ENCODE measurements at places on chromosomes 3 and 15.

- no peak for DNase-seq
Observed at GRCh38 chr3:118966700-118967099, 67.9 kb downstream of the IGSF11 start.

DNA sequence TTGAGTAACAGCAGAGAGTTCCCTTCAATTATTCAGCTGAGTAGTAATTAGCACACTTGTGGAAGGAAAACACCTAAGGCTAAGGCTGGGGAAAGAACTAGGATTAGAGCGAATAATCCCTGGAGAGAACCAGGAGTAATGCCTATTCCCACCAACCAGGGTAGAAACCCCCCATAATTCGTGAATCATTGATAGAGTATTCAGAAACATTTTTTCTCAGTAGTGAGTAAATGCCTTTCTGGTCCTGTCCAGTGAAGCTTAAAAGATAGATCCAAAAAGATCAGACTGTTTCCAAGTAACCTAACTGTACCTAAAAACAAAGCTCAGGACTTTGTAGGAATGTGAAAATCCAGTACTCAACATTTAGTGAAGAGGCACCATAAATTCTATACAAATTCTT lies 71.2 kb downstream of the DGKG start:
- DNase-seq: no peak

- DNase-seq: no peak
Observed at GRCh38 chr3:123226549-123226948, 24.8 kb downstream of the SEC22A start.

GRCh38 chr3:42024591-42025351 lies 62.9 kb upstream of the ULK4 start:
- peak; percentile 57 for DNase-seq

DNA sequence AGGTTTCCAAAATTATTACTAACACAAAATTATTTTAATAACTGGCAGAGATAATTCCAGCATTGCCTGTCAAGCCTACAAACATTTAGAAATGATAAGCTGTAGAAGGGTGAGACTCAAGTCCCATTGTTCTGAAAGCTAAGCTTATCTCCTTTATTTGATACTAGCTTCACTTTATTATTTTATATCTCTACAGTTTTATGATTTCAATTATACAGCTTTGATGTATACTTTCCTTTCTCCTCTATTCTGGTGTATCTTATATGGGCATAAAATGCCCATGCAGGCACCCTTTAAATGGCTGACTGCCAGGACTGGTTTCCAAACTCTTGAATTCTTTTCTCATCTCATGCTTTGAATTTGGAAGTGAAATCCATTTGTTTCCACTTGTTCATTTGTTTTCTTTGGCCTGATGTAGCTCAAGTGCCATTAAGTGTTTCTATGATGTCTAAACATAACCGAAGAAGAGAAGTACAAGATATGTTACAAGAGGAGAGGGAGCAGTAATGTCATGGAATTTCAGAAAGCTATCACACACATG lies 372.1 kb upstream of the ARHGEF26 start:
- no peak for DNase-seq

GRCh38 chr3:76264496-76264895 lies 479.1 kb upstream of the ZNF717 start:
- DNase-seq: no peak

DNA sequence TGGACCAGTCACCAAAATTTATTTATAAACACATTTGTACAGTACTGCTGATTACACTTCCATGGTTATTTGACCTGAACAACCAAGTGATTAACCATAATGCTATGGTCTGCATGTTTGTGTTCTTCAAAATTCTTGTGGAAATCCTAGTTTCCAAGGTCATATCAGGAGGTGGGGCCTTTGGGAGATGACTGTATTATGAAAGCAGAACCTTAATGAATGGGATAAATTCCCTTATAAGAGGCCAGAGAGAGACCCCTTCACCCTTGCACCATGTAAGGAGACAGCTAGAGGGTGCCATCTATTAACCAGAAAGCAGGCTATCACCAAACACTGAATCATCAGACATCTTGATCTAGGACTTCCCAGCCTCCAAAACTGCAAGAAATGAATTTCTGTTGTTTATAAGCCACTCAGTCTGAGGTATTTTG lies 1.9 kb downstream of the SCAPER start:
- no peak for DNase-seq

DNA sequence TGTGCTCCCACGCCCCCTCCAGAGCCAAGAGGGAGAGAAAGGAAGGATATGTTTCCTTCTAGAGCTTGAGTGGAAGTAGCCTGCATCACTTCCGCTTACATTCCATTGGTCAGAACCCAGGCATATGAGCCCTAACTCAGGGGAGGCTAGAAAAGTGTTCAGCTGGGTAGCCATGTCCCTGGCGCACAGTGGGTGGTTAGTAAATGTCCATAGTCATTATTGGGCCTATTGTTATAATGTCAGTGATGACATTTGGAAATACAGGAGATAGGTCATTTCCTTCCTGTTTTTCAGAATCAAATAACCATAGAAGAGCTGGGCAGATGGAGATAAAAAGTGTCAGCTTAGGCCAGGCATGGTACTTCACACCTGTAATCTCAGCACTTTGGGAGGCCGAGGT lies 27.3 kb downstream of the CD276 start:
- no peak for DNase-seq

- no peak for DNase-seq
Observed at GRCh38 chr15:62164396-62165103, 535 bp downstream of the C2CD4B start.

DNA sequence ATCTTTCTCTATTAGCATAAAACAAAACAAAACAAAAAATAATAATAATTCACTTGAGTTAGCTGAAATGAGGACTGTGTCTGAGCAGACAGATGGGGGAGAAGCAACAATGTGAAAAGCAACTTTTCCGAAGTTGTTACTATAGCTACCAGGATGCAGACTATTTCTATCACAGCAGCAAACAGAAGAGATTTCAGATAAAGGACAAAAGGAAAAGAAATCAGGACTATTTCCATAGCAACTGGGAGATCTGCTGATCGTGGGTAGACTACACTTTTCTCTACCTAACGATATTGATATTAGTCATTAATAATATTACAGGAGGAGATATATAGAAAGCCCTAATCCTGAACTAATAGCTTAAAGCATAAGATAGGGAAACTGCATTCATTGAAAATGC lies 321.7 kb downstream of the GABRG3 start:
- DNase-seq: no peak

GRCh38 chr3:67678665-67679064 lies 24.3 kb upstream of the SUCLG2 start:
- DNase-seq: no peak

GRCh38 chr3:41419809-41420208 lies 220.5 kb downstream of the CTNNB1 start:
- DNase-seq: no peak

- no peak for DNase-seq
Observed at GRCh38 chr3:148319161-148319915, 378.4 kb upstream of the AGTR1 start.

DNA sequence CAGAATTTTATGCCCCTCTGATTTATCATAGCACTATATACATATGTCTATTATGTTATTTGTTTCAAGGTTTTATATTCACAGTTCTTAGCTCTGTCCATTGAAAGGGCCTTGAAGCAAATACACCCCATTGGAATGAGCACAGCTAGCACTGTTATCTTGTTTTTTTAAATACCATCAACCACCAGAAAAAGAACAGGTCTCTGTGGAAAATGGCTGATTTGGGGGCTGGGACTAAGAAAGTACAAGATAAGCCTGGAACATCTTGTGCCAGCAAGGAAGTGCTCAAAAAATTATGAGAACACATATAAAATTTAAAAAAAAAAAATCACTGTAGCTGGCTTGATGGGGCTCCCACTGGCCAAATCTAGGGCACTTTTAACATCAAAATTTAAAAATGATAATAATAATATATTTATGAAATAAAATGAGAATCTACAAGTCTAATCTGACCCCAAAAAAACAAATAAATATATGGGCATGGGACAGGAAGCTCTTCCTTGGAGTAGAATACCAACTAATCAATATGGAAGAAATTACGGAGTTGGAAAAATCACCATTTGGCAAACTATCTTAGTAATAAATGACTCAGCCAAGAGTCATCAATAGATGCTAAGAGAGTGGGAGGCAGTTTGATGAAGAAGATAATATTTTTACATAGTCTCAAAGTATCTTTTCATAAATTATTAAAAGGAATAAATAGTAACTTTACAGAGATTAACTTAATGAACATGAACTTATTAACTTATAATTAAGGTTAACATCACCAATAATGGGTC lies 20.5 kb downstream of the IFT80 start:
- no peak for DNase-seq

DNA sequence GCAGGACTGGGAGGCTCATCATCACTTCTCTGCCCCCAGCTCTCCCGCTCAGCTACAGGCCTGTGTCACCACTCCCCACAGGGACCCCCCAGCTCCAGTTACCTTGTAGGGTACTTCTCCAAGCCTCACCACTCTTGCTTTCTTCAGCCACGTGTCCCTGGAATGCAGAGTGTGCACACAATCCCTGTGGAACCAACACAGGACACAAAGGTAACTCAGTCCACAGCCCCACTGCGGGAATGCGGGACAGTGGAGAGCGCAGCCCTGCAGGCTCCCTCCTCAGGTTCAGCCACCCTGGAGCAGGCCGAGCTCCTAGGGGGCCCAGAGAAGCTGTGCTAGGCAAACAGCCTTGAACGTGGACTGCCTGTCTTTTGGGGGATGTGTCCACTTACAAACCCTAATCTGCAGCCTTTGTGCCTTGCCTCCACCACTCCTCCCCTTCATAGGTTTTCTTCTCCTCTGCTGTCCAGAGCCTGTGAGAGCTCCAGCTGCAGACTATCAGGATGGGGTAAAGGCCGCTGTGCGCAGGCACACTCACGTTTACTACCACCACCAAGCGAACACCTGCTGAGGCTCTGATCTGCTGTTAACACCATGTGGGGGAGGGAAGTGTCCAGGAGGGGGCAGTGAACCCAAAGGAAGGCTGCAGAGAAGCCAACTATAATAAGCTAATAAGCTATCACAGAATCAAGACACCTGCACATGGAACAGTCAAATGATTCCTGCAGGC lies 26.0 kb downstream of the XPC start:
- peak; percentile 46 for DNase-seq

DNA sequence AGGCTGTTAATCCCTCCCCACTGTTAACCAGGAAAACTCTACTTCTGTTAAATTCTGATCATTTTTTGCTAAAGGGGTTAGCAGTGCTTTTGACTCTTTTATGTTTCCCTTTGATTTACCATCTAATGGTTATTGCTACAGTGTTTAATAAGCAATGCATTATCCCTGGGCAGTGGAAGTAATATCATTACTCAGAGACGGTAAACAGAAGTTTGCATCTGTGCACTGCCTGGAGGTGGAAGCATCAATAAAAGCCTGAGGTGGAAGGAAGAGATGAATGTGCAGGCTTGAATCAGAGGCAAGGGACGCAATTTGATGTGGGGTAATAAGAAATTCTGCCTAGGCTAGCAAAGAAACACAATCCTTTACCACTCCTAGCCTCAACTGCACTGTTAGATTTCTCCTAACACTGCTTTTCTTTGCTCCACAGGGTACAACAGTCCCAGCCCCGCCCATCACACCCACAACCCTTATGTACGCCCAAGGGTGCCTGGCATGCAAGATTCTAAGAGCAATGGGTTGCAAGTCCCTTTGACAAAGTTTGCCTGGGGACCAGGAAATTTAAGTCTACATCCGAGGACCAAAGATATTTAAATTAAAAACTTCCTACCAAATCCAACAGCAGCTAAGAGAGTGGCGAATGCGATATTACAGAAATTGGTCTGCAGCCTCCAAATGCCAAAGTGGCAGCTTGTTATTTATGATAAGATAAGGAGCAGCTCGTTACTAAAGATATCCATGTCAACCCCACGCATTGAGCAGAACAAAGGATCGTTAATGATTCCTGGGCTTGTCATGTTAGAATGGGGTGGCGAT lies 261.4 kb downstream of the FHIT start:
- no peak for DNase-seq

DNA sequence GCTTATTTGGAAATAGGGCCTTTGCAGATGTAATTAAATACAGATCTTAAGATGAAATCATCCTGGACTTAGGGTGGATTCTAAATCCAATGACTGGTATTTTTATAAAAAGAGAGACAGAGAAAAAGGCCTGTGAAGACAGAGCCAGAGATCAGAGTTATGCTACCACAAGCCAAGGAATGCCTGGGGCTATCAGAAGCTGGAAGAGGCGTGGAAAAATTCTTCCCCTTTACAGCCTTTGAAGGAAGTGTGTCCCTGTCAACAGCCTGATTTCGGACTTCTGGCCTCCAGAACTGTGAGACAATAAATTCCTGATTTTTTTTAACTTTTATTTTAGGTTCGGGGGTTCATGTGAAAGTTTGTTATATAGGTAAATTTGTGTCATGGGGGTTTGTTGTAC lies 154.1 kb upstream of the CADPS start:
- no peak for DNase-seq

DNA sequence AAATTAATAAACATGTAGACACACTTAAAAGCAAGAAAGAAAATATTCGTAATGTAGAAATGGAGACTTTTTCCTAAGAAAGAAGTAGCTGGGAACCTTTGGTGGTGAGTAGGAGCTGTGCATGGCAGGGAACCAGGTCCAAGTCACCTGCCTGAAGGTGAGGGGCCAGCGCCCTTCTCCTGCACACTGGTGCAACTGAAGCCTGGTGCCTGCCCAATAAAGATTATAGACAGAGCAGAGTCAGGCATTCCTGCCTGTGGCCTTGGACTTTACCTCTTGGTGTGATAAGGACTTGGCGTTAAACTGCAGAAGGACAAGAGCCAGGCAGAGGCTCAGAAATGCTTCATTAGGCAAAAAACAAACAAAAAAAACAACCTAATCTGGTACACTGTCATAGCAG lies 14.2 kb downstream of the CFAP91 start:
- DNase-seq: no peak

DNA sequence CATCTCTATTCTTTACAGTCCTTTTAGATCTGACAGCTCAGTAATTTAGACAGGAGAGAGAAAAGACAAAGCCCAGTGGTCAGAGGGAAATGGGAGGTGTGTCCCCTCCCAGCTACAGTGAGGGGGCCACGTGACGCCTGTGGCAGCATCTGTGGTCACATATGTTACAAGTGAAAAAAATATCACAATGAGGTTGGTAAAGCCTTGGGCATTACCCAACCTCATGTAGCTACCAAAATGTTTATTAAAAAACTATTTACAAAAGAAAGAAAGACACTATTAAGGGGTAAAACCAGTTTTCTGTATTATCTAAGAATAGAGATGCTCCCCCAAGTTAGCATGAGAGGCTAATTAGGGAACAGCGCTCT lies 42.9 kb upstream of the PLCL2 start:
- no peak for DNase-seq

- no peak for DNase-seq
Observed at GRCh38 chr3:128266453-128266852, 113.2 kb downstream of the EEFSEC start.

GRCh38 chr3:150825192-150825915 lies 62.4 kb upstream of the SIAH2 start:
- no peak for DNase-seq

DNA sequence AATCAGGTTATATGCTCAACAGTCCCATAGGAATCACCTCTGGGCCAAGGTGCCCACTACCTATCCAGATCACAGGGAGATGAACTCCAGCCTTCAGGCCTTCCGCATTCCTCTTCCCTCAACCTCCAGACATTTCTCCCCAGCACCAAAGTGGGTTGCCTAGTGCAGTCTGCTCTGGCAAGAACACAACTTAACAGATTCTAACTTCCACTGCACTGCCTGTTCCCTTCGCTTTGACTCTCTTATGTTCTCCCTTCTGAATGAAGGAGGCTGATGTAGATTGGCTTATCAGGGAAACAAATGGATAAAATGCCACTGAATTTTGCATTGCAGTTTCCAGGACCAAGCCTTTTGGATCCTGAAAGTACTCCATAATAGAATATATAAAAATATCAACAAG lies 106.3 kb downstream of the SRGAP3 start:
- DNase-seq: no peak

- DNase-seq: no peak
Observed at GRCh38 chr3:87246662-87247429, 19.7 kb downstream of the CHMP2B start.

All from right atrium auricular region (tissue), 2 donors.